Gastroesophageal sphincter (tissue), 4 donors: ENCODE measurements at places on chromosomes 11 and 22.

GRCh38 chr11:116107229-116107628, 603.0 kb upstream of the CADM1 start:
- no peak for ATAC-seq

- ATAC-seq: no peak
Observed at GRCh38 chr11:77090373-77091111, 12.1 kb upstream of the OMP start.

GRCh38 chr11:106888386-106888785, 129.9 kb downstream of the GUCY1A2 start:
- no peak for ATAC-seq

DNA sequence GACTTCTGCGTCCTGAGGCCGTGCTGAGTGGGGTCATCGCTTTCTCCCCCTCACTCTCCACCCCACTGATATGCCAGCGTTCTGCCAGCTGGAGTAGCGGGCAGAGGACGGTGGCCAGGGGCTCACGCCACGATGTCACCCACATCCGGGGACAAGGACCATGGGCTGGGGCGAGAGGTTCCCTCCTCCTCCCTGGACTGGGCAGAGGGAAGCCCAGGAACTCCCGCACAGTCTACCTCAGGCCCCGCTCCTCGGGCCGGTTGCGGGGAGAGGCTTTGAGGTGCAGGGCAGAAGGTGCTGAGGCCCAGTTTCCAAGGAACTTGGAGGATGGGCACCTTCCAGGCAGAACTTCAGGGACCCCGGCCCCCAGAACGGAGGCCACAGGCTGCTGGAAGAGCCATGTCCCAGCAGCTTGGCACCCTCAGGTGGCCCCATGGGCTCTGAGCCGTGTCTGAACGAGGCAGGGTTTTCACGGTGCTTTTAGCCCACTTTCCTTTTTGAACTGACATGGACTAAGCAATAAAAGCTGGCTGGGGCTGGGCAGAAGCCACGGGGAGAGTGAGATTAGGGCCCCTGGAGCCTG, 25.4 kb downstream of the ADAMTS15 start:
- no peak for ATAC-seq

DNA sequence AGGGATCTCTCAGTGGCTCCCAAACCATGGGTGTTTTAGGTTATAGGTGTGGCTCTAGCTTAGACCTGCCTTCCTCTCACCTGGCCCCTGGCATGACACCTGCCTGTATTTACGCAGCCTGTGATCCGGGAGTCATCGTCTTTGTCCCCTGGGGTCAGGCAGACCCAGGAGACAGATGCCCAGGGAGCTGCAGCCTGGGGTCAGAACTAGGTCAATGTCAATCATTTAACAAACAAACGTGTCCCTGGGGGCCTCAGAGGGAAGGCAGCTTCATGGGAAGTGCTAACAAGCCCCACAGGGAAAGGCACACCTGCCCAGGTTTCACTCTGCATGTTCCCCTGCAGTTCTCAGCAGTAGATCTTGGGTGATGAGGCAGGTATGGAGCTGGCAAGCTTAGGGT, 12.0 kb downstream of the BACE1-AS start:
- no peak for ATAC-seq

- ATAC-seq: no peak
Observed at GRCh38 chr22:41908411-41909309, 6.2 kb downstream of the SHISA8 start.

DNA sequence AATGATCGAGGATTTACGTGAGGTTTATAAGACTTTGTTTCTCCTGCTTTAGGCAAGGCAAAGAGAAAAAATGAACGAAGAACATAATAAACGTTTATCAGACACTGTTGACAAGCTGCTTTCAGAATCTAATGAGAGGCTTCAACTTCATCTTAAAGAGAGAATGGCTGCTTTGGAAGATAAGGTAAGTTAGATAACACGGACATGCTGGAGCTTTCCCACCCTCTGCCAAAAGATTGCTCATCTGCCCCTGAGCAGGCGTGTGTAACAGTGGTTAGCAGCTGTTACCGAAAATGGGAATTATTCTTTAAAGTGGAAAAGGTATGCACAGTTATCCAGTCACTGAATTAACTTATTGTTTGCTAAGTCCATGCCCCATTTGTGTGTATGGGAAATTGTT, 62.8 kb upstream of the CTTN start:
- ATAC-seq: no peak

GRCh38 chr11:9075556-9075955, 15.8 kb downstream of the SCUBE2 start:
- ATAC-seq: no peak

DNA sequence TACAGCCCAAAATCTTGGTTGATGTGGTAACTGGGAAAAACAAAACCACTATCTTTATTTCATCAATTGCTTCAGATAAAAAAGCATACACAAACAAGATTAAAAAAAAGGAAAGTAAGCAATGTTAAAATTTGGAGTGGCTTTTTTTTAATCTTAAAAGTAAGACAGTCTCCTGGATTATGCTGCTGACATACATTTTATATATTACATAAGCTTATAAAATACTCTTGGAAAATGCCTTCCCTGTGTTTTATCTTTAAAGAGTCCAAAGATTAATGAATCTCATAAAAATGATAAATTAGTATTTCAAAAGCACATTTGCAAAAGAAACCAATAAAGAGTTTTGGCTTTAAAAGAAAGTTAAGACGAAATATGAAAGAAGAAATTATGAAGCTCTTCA, 132.7 kb downstream of the DLG2 start:
- no peak for ATAC-seq

- ATAC-seq: no peak
Observed at GRCh38 chr11:125569915-125570621, 791 bp downstream of the EI24 start.

DNA sequence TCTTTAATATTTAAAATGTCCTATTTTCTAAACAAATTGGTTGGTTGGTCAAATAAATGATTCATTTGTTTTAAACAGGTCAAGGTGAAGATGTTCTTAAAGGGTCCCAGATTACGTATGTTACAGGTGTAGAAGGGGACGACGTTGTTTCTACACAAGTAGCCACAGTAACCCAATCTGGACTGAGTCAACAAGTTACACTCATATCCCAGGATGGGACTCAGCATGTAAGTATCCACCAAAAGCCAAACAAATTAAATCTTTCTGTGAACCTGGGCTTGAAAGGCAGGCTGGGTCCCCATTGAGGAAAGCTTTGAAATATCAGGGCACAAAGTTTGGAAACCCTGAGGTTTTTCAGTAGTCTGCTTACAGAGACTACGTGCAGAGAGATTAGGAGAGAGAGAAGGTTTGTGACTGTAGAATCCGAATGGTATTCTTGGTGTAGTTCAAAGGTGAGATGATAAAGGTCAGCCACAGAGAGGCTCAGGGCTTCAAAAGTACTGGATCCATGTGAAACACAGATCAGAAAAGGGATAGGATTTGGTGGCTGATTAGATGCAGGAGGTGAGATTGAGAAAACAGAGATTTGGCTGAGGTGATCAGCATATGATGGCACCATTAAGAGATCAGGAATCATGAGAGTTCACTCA, 51.7 kb downstream of the ZNF143 start:
- no peak for ATAC-seq

- no peak for ATAC-seq
Observed at GRCh38 chr11:75740681-75741080, 23.0 kb downstream of the MOGAT2 start.

DNA sequence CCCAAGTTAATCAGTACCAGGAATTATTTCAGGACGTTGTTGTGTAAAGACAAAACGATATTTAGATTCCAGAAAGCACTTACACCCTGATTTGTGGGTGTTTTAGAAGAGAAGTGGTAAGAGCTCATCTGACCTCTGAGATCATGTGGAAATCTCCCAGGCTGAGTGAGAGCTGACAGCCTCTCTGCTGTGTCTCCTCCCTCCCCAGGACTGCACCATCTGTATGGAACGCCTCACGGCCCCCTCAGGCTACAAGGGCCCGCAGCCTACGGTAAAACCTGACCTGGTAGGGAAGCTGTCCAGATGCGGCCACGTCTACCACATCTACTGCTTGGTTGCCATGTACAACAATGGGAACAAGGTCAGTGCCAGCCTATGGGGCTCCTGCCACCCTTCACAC, 20.0 kb downstream of the DTX4 start:
- no peak for ATAC-seq

- no peak for ATAC-seq
Observed at GRCh38 chr11:104465321-104465720, 301.4 kb upstream of the PDGFD start.

DNA sequence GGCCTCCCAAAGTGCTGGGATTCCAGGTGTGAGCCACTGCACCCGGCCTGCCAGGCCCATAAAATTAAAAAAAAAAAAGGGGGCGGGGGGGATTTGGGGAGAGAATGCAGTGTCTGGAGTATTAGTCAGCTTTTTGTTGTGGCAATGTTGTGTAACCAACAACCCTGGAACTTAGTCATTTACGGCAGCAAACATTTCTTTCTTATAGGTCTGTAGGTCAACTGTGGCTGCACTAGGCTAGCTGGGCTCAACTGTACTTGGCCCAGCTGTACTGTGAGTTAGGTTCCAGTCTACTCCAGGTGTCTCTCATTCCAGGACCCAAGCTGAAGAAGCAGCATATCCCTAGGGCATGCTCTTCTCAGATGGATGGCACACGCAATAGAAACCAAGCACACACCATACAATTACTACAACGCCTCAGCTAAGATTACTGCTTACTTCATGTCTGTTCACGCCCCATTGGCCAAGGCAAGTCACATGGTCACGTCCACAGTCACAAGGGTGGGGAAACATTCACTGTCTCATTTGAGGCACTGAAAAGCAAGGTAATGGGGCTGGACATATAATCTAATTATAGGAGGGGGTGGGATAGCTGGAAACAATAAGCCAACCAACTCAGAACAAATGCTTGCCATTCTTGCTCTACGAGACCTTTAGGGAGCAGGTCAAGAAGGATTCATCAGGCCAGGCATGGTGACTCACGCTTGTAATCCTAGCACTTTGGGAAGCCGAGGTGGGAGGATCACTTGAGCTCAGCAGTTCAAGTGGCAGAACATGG, 10.4 kb upstream of the SPINDOC start:
- no peak for ATAC-seq

- ATAC-seq: no peak
Observed at GRCh38 chr22:27226666-27227065, 569.3 kb downstream of the MIAT start.

GRCh38 chr11:86418917-86419316, 44.2 kb downstream of the CCDC81 start:
- ATAC-seq: no peak

GRCh38 chr22:42560381-42560780, 6.6 kb downstream of the SERHL2 start:
- no peak for ATAC-seq

GRCh38 chr11:46827995-46828394, 18.1 kb downstream of the CKAP5 start:
- no peak for ATAC-seq

DNA sequence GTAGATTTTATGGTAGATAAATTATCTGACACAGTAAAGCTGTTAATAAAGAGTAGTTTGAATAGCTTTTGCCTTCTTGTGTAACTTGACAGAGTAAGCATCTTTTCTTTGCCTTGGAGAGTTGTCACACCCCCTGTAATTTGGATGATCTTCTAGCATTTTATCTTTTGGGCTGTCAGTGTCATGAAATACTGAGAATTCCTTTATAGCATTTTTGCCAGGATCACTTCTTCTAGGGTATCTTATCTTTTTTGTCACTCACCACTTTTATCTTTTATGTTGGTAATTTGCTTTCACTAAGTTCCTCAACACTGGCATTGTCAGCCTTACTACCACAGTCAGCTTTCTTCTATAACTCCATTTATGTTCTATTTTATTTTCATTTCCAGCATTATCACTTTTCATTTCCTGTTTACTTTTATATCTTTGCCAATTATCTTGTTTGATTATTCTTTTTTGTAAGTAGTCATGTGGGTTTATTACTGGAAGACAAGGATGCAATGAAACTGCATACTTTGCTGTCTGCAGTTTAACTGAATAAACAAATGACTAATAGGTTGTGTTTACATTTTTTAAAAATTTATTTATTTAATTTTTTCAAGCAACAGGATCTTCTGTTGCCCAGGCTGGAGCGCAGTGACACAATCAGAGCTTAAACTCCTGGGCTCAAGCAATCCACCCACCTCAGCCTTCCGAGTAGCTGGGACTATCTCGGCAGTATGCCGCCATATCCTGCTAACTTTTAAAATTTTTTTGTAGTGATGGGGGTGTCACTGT, 28.1 kb upstream of the ACAT1 start:
- no peak for ATAC-seq

GRCh38 chr11:133991101-133991500, 34.3 kb upstream of the IGSF9B start:
- ATAC-seq: no peak
